GM06990 (cell line): ENCODE measurements at places on chromosomes 2 and 18.

GRCh38 chr2:173762221-173762620 is 203.0 kb downstream of the SP3 start:
- no peak for DNase-seq

DNA sequence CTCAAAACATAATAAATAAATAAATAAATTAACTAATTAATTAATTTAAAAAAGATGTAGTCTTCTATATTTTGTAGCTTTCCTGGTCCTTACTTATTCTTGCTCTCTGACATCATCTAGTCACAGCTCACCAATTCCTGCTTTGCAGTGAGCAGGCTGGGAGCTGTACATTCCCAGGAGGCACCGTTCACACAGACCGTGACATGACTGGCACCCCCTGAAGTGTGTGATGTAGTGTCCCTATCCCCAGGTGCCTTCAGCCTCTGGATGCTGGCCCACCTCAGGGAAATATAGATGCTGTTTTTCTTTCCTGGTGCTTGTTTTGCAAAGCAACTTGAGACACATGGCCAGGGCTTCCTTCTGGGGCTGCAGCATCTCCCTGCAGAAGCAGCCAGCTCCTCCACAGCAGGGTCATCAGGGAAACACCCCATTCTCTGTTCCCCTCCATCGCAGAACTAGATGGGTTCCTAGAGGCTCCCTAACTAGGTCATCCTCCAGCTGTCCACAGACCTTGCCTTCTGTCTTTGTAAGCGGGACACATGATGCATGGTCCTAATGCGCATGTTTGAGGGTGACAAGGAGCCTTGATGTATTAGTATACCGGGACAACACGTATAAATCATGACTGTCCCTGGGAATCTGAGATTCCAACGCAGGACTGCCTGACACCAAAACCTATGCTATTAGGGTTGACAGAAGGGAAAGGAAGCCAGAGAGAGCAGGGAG is 76.4 kb downstream of the RHOB start:
- no peak for DNase-seq

DNA sequence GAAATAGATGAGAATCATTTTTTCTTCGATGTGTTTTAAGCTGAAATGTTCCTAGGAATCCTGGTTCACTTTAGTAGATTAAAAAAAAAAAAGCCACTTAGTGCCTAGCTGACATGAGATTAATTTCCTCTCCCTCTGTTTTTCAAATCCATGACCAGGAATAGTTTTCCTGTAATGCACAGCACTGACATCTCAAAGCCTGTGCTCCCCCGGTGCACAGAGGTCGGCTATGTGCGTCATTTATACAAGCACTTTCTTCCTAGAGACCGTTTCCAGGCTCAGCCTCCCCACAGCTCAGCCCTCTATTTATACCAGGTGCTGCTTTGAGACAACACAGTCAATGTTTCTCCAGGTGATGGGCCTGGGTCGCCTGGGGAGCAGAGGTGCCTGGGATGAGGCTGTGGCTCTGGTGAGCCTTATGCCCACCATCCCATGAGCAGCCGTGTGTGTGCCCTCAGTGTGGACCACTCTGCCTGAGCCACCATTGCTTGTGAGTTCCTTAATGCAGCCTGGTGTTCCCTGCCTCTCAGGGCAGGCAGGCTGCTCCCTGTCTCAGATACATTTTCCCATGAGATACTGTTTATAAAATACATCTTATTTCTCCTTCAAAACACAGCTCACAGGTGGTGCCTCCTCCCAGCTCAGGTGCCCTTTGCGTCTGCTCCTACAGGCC is 515.7 kb upstream of the HS6ST1 start:
- DNase-seq, result no peak

DNA sequence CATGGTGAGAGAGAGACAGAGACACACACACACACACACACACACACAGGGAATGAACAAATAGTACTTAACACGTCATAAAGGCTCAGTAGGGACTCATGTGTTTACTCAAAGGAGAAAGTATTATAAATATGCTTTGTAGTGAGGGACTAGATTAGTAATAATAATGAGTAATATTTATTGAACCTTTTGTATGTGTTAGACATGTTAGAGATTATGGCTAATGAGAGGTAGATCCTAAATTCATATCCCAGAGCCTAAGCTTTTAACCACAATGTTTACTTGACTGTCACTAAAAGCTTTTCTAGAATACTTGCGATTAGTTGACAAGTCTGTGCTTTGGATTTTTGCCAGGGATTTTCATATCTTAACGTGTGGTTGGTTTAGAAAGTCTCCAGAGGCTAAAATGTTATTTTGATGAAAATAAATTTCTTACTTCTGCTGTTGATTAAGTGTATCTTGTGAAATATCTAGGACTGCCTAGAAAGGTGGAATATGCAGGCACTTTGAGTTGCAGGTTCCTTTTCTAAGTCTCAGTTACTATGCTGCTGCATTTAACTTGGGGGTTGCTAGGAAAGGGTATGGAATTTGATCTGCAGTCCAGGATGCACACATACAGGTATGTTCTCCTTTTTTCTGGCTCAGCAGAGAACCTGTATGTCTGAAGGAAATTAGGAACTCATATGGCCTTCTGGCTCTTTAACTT is 64.5 kb downstream of the UBR3 start:
- DNase-seq, result no peak

GRCh38 chr2:219281588-219281987 is 2.4 kb downstream of the DNAJB2 start:
- no peak for DNase-seq

DNA sequence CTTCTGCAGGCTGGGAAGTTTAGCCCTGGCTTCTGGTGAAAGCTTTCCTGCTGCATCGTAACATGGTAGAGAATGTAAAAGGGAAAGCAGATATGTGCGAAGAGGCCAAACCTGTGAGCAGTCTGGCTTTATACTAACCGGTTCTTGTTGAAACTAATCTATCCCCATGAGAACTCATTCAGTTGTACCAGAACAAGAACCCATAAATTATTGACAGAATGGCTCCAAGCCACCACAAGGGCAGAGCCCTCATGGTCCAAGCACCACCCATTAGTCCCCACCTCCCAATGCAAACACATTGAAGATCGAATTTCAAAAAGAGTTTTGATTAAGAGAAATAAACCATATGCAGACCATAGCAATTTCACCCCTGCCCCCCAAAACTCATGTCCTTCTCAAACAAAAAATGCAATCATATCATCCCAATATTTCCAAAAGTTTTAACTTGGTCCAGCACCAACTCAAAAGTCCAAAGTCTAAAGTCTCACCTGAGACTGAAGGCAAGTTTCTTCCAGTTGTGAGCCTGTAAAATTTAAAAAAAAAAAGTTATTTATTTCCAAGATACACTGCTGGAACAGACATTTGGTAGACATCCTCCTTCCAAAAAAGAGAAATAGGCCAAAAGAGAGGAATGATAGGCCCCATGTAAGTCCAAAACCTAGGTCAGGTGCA is 318.9 kb downstream of the CNTNAP5 start:
- DNase-seq, result no peak

DNA sequence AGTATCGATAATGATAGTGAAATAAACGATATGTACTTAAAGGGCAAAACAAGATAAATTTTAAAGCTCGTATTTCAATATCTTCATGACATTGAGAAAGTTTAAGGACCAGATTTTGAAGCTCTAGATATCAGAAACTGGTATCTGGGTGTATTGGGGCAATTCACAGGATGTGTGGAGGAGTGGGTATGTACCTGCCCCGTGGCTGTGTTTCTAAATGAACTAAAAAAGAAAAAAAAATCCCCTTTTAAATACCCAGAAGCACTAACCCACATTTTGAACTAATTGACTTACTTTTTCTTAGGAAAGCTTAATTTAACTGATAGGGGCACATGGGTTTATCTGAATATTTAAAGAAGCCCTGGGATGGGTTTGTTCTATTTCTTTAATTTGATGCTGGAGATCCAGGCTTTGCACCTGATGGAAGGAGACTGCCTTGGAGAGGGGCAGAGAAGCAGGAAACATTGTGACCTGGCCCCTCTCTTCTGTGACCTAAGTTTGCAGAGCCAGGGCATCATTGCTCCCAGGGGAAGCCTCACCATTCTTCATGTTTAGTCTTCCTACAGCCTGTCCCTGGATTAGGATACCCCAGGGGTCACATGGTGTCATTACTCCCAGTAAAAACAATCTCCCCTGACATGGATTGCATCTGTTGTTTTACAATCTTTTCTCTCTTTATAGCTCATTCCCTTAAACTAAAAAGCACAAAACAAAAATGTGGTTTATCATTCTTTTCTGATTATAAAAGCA is 7.6 kb upstream of the KCTD1 start:
- no peak for DNase-seq

DNA sequence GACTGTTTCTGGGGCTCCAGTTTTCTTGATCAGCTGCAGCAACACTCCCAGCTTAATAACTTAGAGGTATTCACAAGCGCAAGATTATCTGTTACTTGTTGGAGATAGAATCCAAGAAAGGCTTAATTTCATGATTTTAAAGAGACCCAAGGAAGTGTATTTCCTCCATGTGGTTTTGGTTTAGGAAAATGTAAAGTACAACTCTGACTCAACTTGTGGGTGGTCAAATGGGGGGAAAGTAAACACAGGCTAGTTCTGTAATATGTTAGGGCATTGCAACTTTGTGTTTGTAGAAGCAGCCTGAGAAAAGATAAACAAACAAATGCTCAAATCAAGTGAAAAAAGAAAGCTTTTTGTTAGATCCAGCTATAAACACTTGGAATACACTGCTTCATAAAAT is 90.1 kb upstream of the COL3A1 start:
- DNase-seq, result no peak

- no peak for DNase-seq
Observed at GRCh38 chr2:133266926-133267590, 301.2 kb downstream of the NCKAP5 start.

DNA sequence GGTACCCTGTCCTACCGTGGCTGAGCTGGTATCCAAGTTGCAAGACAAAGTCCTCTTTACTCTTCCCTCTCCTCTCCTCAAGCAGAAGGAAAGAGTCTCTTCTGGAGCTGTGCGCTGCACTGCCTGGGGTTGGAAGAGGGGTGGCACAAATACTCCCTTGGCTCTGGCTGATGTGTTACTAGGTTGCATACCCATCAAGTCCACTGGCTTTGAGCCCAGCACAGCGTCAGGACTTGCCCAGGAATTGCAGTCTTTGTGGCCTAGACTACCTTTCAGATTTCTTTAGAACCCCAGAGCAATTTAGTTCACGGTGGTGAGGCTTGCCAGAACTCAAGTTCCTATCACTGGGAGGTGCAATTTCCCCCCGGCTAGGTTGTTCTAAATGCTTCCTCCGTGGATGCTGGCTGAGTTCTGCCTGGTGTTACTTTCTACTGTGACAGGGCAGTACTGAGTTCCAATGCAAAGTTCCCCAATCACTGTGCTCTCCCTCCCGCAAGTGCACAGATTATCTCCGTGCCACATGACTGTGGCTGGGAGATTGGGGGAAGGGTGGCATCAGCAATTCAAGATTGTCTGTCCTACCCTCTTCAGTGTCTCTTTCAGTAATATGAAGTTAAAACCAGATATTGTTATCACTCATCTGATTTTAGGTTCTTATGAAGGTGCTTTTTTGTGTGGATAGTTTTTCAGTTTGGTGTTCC is 13.4 kb downstream of the MYO3B start:
- DNase-seq, result no peak

DNA sequence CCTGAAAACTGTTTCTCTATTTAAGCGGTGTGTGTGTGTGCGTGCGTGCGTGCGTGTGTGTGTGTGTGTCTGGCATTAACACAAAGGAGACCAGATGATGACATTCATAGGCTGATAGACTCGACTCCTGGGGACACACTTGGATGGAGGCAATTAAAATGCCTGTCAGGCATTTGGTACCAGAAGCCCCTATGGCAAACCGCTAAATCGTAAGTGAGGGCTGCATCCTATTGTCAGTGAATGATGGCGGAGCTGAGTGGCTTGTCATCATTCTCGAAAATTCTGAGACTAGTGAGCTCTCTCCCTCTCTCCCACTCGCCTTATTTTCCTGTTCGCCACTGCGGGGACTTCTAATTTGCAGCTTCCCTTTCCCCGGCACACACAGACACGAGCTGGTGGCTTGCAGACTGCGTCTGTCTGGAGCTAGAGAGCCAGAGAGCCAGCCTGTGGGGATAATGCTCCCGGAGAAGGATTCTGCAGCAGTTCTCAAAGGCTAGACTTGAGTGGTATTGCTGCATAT is 155.4 kb downstream of the MAP2 start:
- no peak for DNase-seq

- DNase-seq, result peak; percentile 84
Observed at GRCh38 chr2:206442833-206443734, at the start of gene ADAM23. ADAM23 (plus strand) TSS chr2:206443532; CDS start chr2:206443867, 335 bp downstream.

DNA sequence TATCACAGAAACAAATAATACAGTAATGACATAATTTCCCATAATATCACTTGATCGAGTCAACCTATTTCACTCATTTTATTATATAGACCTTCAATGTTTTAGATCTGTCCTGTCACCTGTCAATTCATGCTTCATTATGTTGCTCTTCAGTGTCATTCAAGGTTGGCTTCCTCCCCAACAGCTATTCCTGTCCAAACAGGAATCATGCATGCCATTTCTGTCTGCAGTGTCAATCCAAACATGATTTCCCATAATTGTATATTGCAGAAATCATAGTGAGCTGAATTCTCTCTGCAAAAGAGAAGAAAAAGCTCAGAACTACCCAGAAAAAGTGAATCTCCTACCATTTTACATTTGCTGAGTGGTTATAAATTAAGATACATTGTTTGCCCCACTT is 628.6 kb downstream of the NR4A2 start:
- no peak for DNase-seq

DNA sequence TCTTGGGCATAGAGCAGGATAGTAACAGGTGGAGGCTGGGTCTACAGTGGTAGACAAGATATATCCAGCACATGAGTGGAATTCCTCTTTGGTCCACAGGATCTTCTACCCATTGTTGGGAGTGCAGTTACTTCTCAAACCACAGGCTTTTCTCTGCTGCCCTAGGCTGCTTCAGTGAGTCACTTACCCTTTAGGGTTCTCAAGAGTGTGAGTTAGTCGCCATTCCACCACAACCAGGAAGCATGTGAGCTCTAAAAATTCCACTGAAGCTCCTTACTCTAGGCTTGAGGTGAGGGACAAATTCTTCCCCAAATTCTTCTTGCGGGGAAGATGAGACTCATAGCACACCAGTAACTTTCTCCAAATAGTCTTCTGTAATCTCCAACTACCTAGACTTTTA is 189.4 kb downstream of the PLCL1 start:
- no peak for DNase-seq

GRCh38 chr2:63587814-63588384 is 378 bp downstream of the WDPCP start:
- no peak for DNase-seq

- no peak for DNase-seq
Observed at GRCh38 chr2:117936871-117937428, 76.9 kb downstream of the CCDC93 start.

GRCh38 chr2:96520697-96521096 is 15.5 kb upstream of the NEURL3 start:
- no peak for DNase-seq

GRCh38 chr2:101718479-101718878 is 21.0 kb downstream of the MAP4K4 start:
- DNase-seq, result no peak

DNA sequence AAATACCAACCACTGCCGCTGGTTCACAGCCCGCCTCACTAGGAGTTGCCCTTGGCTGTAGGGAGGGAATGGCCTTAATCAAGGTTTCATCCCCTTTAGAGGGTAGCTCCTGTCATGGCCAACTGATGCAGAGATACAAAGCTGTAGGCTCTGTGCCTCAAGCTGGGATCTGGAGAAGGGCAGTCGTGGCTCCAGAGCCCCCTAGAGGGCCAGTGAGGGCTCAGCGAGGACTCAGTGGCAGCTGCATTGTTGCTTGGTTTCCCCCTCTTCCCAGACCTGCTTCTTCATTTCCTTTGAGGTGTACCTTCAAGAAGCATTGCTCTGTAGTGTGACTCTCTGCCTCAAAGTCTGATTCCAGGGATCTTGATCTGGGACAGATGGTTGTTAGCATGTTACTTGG is 302.1 kb downstream of the LPIN1 start:
- no peak for DNase-seq

- DNase-seq, result no peak
Observed at GRCh38 chr2:161118722-161119121, 41.5 kb upstream of the TANK start.
